ENCODE measurements at places on chromosomes 13 and 19.

GRCh38 chr13:95307507-95307906 is 6.3 kb upstream of the ABCC4 start:
- no peak for DNase-seq

DNA sequence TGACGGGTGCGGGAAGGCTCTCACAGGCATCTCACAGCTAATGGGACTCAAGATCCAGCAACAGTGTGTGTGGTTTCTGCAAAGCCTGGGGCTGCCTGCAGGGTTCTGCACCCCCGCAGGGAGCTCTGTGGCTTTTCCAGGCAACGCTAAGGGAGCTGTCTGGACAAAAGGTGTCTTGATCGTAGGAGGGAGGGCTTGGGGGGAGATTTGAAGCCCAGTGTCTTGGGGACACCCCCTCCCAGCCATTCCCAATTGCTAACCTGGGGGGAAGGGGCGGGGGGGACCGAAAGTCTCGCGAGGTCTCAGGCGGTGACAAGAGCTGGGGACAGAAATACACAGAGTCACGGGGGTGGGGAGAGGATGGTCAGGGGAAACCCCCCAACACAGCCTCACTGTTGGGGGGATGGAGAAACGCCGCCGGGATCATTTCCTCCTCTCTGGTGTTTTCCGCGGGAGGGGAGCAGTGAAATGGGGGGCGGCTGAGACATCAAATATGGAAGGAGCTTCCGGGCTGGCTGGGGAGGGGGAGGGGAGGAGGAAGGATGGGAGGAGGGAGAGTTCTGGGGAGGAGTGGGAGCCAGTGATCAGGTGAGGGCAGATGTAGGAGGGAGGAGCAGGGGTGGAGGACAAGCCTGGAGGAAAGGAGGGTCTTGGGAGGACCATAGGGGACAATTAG is 13.3 kb downstream of the KCNC3 start:
- DNase-seq = peak; percentile 76

- DNase-seq = no peak
Observed at GRCh38 chr13:110817143-110817542, 97.7 kb downstream of the ANKRD10 start.

- DNase-seq = no peak
Observed at GRCh38 chr19:40600570-40601133, 517 bp upstream of the LTBP4 start.

GRCh38 chr13:40116008-40116407 is 460.5 kb downstream of the COG6 start:
- no peak for DNase-seq

DNA sequence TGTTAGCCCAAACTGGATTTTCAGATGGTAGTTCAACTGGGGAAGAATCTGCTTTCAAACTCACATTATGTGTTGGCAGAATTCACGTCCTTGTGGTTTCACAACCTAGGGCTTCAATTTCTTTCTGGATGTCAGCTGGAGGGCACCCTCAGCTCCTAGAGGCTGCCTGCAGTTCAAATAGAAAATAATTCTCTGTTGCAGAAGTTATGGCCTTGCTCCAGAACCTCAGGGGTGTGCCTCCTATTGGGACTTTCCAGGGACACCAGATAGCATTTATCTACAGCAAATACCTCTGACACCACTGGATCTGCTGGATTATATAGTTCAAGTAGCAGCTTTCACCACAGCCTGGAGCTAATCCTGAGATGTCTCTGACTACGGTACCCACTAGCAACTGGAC is 11.8 kb upstream of the RB1 start:
- no peak for DNase-seq

GRCh38 chr13:27007166-27007565 is 164.4 kb downstream of the USP12 start:
- DNase-seq = no peak

- DNase-seq = no peak
Observed at GRCh38 chr19:49333811-49334288, 1.4 kb upstream of the CD37 start.

GRCh38 chr13:106455190-106455589 is 80.3 kb downstream of the EFNB2 start:
- DNase-seq = no peak

- no peak for DNase-seq
Observed at GRCh38 chr19:6803036-6803404, 30.5 kb downstream of the VAV1 start.

GRCh38 chr19:17370026-17370587 is 7.0 kb downstream of the PLVAP start:
- DNase-seq = no peak

- DNase-seq = no peak
Observed at GRCh38 chr19:39155114-39155700, 29.6 kb downstream of the PAK4 start.

- DNase-seq = no peak
Observed at GRCh38 chr19:35438096-35438495, 10.0 kb upstream of the FFAR2 start.

GRCh38 chr13:39144391-39144790 is 106.1 kb downstream of the NHLRC3 start:
- no peak for DNase-seq

DNA sequence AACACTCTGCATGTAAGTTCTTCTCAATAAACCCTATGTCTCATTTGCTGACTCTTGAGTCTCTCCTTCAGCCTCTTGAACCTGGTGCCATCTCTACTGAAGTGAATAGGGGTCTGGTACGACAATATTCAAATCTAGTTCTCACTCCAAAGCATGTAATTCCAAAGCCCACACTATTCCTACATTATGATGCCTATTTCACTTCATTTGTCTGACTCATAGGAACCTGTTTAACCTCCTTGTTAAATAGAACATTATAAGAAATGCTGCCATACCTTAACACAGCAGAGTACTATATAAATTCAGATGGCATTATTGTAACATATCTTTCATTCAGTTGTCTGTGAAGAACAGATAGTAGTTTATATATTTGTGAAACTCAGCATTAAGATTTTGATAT is 67.1 kb downstream of the STARD13 start:
- DNase-seq = no peak

- peak; percentile 20 for DNase-seq
Observed at GRCh38 chr19:45798995-45799517, 6.4 kb upstream of the DMWD start.

DNA sequence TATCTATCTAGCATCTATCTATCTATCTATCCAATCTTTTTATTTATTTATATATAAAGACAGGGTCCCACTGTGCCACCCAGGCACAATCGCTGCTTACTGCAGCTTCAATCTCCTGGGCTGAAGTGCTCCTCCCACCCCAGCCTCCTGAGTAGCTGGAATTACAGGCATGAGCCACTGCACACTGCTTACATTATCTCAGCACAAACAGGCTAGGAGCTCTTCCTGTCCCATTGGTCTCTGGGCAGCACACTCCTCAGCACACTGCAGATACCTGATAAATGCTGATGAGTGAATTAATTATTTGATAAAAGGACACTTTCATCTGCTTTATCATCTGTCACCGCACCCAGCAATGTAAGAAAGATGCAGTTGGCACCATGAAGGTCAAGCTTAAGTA is 16.1 kb downstream of the ZNF562 start:
- no peak for DNase-seq

DNA sequence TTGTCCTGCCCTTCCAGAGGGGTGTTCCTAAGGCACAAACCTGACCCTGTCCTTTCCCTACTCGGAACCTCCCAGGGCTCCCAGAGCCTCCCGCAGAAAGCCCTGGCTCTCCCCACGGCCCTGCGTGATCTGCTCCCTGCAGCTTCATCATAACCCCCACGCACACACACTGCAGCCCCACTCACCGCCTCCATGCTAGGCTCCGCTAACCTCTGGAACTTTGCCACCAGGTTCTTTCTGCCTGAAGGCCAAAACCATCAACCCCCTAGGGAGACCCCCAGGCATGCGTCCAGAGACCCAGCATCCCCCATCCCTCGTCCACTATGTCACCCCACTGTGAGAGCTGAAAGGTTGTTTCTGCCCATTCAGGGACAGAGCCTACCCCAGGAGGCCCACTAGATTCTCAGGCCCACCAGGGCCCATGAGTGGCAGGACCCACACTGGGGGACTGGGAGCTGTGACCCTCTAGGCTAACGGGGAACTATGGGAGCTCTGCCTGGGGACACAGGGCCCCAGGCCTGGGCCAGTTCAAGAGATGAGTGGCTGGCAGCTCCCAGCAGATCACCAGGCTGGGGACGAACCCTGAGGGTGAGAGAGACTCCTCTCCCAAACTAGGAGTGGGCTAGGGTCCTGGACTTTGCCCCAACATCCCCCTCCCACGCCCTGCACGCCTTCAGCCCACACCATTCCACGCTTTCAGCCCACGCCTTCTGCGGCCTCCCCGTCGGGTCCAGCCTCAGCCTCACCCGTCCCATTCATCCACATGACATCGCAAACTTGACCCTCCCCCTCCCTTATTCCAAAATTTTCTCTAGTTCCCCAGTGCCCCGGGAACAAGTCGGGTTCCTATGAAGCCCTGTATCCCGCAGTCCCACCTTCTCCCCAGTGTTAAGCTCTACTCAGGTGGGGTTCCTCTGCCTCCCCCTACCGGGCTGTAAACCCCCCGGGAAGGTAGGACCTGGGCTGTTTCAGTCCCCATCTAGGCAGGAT is 33.2 kb upstream of the PNMA8B start:
- no peak for DNase-seq

DNA sequence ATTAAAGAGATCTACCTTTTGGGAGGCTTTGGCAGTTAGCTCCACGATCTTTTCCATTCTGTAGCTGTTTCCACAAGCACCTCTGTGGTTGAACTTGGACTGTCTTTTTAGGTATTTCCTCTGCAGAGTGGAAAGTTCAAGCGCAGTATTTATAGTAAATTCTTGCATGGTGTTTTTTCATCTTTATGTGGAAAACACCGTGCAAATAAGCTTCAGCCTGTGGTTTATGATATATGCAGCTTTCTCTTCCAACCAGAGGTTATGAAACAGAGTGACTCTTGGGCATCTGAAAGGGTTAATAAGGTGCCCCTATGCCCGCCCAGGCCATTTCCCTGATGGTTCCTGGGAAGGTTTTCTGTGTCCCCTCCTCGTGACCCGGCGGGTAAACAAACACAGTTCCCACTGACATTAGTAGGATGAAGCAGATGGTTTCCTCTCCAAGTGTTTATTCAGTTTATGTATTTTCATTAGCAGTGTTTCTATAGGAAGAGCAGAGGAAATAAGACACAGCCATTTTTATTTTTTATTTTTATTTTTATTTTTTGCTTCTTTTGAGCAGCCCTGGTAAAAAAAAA is 39.7 kb upstream of the RNF113B start:
- no peak for DNase-seq

DNA sequence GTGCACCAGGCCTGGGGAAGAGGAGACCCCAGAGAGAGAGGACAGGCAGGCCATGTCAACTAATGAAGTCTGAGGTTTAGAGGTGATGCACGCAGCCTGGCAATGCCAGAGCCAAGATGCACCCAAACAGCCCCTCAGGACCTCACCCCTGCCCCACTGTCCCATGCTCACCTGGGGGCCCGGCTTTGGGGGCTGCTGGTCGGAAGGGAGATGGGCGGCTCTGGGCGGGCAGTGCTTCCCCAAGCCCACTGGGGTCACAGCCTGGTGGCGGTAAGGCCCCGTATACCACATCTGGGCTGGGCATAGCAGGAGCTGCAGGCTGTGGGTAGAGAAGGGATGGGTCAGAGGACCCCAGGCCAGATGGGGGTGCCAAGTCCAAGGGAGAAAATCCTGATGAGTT is 8.6 kb upstream of the TMEM161A start:
- no peak for DNase-seq

All from NCI-H2227 treated with DMSO at 0.1 percent for 48 hours (cell line).